ENCODE measurements at places on chromosomes 7 and 10.

GRCh38 chr7:156614434-156615264, 25.9 kb upstream of the RNF32 start:
- no peak for DNase-seq

DNA sequence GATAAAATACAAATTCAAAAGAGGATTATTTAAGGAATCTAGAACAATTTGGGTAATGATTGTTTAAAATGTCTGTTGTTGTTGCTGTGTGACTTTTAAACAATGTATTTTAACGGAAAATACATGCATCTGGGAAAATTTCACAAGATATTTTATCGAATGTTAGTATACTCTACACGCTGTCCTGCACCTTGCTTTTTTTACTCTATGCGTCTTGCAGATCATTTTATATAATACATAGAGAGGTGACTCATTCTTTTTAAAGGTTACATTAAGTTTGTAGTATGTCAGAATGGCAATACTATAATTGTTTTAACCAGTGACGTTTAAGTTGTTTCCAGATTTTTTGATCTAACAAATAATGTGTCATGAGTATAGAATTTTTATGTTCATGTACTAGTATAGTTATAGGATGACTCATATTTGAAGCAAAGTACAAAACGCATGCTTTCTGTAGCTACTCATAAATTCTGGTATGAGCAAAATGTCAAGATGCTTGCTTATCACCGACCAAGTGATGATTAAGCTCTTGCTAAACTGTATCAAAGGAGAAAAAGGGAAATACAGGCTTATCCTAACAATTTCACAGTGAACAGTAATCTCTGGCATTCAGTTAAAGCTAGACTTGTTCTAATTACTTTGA, 4.9 kb downstream of the DKK1 start:
- no peak for DNase-seq

- DNase-seq = no peak
These were observed 73.7 kb downstream of the DKK1 start for GRCh38 chr10:52387744-52388143.

- DNase-seq = no peak
These were observed 5.5 kb upstream of the CPXM2 start for GRCh38 chr10:123897146-123897545.

DNA sequence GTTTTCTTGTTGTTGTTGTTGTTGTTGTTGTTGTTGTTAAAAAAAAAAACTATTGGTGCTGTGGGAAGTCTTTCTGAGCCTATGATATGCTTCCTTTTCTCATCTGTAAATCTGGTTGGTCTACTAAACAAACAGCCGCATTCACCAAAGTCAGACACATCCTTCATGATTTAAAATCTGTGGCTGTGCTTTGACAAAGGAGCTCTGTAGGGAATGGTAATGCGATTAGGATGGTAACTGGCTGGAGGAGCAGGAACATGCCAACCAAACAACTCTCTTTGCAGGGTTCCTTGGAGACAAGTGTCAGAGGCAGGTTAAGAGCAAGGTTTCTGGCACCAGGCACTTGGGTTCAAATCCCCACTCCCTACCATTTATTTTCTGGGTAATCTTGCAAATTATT, 14.9 kb upstream of the SP4 start:
- no peak for DNase-seq

DNA sequence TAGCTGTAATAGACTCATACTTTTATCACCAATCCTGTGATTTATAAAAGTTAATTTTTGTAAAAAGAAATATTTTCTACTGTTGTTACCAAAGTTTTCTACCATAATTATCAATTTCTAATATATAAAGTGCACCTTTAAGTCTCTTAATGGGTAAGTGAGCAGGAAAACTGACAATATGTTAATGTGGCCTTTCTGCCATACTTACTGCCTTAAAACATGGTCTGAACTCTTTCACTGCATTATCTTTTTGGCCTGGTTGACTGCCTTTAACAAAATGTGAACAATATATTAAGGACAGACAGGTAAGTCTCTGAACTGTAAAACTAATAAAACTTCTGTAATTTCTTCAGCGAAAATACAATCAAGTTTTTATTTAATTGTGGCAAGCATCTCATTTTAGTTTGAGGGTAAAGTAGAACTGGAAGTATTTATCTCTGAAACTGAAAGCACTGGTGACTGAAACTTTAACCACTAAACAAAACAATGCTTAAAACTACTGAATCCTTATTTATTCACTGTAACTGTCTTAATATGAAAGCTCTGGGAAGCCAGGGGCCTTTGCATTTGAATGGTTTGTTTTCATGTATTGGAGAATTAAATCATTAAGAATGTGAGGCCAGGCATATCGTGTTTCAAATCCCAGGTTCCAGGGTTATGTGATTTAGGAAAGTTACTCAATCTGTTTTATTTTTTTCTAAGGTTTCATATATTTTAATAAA, 948.8 kb upstream of the POT1 start:
- no peak for DNase-seq

DNA sequence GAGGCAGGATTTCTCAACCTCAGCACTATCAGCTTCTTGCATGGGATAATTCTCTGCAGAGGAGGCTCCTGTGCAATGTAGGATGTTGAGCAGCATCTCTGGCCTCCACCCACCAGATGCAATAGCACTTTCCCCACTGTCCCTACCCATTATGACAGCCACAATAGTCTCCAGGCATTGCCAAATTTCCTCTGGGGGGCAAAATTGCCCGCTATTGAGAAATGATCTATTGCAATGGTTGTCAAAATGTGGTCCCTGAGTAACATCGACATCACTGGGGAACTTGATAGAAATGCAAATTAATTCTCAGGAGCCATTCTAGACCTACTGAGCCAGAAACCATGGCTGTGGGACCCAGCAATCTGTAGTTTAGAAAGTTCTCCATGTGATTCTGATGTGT, 7.0 kb downstream of the KCNK18 start:
- DNase-seq = no peak

DNA sequence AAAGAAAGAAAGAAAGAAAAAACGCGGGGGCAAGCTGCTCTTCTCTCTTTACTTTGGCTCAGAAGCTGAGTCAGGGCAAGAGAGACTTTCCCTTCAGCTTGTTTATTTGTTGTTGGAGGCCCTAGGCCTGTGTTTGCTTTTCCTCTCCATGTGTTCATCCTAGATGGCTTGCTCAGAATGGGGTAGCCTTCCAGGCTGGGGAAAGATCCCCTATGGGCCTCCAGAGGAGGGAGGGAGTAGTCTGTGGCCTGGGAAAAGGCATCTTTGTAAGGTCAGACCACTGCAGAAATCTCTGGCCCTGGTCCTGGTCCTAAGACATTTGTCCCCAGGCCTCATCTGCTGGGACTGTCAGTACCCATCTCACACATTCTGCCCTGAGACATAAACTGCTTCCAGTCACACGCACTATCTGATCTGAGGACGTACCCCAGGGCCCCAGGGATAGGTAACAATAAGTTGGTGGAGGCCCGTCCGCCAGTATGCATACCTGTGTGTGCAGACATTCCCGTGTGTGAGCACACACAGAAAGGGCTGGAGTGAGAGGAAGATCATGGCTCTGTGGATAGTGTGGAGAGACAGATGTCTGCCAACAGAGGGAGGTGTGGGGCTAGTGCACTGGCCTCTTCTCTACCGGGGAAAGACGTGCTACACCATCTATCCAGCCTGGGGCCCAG, 4.9 kb upstream of the SCD start:
- DNase-seq = no peak

DNA sequence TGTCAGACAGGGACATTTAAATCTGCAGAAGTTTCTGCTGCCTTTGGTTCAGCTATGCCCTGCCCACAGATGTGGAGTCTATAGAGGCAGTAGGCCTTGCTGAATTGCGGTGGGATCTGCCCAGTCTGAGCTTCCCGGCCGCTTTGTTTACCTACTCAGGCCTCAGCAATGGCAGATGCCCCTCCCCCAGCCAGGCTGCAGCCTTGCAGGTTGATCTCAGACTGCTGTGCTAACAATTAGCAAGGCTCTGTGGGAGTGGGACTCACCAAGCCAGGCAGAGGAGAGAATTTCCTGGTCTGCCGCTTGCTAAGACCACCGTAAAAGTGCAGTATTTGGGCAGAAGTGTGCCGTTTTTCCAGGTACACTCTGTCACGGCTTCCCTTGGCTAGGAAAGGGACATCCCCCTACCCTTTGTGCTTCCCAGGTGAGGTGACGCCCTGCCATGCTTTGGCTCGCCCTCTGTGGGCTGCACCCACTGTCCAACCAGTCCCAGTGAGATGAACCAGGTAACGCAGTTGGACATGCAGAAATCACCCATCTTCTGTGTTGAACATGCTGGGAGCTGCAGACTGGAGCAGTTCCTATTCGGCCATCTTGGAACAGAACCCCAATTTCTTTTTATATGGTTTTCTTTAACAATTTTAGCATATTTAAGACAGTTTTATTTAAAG, 28.4 kb upstream of the VWDE start:
- no peak for DNase-seq

DNA sequence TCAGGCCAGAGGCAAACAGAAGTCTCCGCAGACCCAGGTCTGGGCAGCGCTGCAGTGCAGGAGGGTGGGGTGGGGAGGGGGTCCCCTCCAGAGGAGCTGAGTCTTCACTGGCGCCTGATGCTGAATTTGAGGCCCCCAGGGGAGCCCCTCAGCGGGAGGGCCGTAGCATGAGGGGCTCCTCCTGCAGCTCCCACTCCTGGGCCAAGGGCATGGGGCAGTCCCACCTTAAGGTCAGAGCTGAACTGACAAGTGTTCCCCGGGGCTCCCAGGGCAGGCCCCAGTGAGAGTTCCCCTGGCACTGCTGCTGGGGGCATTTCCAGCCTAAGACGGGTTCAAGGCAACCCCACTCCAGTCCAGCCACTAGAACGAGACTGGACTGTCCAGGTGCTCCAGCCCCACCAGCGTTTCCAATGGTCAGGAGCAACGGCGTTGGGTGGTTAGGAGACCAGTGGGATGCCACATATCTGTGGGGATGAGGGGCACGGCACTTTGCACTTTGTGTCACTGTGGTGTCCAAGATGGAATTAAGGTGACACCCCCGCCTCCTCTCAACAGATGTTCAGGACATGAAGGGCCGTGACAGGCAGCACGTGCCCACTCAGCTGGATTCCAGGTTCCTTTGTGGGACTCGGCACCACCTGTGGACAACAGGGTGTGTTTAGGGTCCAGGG, 139.1 kb downstream of the PTPRN2 start:
- no peak for DNase-seq

- no peak for DNase-seq
These were observed 170.0 kb downstream of the PTPN20 start for GRCh38 chr10:47081264-47081663.

- DNase-seq = no peak
These were observed 53.0 kb downstream of the DNAJC1 start for GRCh38 chr10:21950566-21950965.

DNA sequence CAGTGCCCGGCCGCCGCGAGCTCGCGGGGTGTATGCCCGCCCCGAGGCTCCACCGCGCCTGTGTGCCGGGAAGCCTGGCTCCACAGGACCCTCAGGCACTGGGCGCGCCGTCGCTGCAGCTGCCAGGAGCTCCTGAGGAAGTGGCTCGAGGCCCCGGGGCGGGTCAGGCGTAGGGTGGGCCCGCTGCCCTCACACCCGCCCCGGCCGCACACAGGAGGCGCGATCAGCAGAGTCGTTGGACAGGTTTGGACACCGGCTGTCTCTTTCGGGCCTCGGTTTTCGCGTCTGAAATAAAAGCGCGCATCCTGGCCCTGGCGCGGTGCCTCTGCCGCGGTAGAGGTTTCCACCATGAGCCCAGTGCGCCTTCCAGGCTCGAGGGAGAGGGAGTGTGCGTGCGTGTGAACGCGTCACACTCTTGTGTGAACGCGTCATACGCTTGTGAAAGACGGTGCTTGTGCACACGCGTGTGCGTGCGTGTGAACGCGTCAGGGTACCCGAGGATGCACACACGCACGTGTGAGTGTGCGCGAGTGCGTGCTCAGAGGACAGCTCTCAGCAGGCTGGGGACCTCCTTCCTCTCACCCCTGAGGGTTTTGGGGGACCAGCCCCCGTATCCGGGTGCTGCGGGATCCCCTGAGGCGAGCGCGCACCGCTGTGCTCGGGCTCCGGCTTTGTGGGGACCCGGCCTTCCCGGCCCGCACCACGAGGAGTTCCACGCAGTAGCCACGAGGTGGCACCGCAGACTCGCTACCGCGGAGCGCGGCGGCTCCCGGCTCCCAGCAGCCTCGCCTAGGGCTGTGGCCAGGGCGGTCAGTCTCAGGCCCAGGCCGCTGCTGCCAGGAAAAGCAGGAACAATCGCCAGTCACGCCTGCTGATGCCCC, 83.8 kb downstream of the BMS1 start:
- peak; percentile 18 for DNase-seq

DNA sequence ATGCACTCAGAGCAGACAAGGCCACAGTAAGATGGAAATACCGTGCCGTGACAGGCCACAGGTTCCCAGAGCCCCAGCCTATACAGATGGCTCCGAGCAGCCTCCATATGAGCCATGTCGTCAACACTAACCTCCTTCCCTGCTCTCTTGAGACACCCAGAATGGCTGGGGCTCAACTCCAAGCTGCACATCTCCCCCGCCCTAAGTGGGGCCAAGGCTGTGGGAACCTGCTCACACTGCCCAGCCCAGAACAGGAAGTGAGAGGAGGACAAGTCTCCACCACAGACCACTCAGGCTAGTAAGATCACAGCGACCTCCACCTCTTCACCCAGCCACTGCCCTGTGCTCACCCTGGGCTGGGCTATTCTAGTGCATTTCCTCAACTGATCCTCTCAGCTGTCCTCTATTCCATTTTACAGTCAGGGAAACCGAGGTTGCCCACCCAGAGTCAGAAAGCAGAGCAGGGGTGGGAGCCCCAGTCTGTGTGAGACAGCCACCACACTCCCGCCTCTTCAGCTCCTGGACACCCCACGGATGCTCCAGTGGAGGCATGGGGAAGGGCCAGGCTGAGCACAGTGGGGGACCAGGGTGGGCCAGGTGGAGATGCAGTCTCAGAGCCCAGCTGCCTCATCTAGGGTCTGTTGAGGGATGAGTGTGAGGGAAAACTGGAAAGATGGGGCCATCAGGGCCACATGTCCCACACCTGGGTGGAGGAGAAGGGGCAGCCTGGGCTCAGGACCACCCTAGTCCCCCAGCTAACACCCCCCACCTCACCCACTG, 11.6 kb downstream of the GRID1 start:
- no peak for DNase-seq

DNA sequence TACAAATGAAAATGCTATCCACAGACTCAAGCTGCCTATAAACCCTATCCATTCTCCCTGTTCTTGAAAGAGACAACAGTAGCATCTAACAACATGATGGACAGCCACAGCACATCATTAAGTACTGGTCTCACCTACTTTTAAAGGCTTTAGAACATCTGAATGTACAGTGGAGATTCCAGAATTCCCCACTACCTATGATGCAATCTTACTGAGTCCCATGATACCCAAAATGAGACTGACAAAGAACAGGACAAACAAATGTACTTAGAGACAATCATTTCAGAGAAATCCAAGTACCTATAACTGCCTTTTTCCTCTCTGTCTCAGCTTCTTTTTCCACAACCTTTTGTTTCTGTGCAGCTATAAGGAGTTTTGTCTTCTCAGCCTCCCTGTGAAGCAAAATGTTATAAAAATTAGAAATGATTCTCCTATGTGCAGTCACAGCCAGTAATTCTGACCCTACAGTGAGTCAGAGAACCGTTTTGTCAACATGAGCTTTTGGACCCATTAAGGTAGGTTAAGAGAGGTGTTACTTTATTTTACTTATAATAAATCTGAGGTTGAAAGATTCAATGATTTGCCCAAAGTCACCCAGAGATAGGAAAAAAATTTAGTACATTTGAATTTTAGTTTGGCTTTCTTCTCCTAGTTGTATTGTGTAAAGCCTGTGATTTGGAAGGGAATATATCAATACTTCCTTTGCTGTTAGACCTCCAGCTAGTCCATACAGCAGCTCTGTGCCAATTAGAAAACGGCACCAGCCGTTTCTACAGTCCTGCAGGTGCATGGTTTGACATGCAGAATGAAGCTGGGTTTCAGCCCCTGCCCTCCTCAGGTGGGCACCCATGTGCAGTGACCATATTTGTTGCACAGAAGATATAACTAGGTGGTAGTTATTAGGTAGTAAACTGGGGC, 21.9 kb downstream of the ERLIN1 start:
- DNase-seq = no peak
